Cortex of kidney (tissue), 1 donor: ENCODE measurements at places on chromosomes 6 and 20.

GRCh38 chr6:35087361-35088280 lies 53.5 kb downstream of the TCP11 start:
- no peak for DNase-seq

- no peak for DNase-seq
Observed at GRCh38 chr6:9518431-9518830, 896.4 kb downstream of the TFAP2A start.

DNA sequence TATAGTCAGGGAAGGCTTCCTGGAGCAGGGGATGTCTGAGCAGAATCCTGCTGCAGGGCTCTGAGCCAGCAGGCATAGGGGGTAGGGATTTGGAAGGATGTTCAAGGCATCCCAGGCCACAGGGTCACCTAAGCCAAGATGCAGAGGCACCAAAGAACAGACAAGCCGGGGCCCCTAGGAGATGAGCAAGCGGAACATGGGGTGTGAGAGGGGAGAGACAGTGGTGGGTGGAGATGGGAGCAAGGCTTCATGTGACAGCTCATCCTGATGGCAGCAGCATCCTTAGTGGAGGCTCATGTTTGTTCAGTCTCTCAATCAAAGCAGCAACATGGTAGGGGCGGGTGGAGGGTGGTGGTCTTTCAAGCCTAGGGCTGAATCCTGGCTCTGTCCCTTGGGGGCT lies 29.8 kb upstream of the TCP11 start:
- DNase-seq: no peak

DNA sequence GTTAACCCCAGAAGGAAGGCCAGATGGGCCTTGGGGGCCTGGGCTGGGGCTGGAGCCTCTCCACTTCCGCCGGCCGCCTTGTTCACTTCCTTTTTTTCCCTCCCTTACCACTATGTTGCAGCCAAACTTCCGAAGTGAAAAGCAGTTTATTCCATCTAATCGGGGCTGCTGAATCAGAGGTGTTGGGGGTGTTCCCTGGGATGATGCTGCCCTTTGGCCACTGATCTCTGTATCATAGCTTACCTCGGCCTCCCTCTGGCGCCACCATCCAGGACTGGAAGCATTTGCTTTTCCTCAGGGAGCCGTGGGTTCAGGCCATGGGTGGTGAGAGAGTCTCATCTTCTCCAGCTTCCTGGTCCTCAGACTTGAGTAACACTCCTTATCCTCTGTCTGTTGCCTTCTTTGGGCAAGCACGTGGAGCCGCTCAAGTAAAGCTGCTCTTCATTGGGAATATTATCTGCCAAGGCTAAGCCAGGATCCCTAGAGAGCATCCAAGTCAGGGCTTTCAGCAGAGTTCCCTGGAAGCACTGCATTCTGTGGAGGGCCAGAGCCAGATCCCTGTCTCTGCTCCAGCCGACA lies 39.6 kb downstream of the SLX4IP start:
- no peak for DNase-seq

DNA sequence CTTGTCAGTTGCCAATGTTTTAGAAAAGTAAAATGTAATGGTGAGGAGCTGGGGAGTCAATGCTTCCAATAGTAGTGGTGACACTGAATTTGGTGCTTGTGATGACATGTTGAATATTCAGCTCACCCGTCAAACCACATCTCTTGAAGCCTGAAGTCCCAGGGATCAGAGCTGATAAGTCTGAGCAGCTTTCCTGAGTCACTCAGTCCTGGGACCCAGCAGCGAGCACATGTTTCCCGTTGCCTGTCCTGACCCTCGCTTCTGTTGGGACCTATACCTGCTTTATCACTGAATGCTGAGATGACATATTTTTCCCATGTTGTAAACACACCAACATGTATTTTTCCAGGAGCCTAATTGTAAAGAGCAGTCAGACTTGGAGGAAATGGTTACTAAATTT lies 693.6 kb downstream of the QKI start:
- DNase-seq: no peak

DNA sequence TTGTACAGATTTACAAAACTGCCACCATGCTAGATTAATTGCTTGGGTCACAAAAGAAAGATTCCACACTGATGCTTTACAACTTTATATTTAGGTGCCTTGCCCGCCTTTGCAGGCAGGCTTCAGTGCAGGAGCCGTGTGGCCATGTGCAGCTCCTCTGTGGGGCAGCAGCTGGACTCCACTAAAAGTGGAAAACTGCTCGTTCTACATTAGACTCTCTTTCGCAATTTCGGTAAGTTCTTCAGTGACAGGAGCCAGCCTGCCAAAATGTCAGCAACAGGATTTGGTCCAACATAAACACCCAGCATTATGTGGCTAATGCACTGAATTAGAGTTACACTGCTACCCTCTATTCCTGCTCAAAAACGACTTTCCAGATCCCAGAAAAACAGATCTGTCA lies 174.4 kb upstream of the KCNK16 start:
- no peak for DNase-seq

GRCh38 chr6:40735121-40735520 lies 148.0 kb upstream of the LRFN2 start:
- no peak for DNase-seq

GRCh38 chr6:56815436-56815835 lies 139.5 kb upstream of the BEND6 start:
- no peak for DNase-seq

DNA sequence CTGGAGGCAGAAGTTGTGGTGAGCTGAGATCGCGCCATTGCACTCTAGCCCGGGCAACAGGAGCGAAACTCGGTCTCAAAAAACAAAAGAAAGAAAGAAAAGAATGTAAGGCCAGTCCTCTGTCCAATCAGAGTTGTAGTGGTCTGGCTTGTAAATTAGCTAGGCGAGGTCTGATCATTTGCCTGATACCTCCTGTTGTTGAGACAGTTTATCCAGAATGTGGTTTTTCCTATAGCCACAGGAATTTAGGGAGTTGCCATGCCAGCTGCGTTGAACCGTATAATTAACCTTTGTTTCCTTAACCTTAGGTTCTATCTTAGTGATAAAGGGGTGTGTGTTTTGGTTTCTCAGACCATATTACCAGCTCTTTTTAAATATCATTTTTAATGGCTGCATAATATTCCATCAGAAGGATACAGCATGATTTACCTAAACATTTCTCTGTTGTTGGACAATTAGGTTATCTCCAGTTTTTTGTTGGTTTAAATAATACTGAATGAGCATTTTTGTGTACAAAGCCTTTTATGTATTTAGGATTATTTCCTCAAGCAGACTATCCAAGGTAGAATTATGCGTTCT lies 11.7 kb upstream of the PPARD start:
- DNase-seq: no peak

DNA sequence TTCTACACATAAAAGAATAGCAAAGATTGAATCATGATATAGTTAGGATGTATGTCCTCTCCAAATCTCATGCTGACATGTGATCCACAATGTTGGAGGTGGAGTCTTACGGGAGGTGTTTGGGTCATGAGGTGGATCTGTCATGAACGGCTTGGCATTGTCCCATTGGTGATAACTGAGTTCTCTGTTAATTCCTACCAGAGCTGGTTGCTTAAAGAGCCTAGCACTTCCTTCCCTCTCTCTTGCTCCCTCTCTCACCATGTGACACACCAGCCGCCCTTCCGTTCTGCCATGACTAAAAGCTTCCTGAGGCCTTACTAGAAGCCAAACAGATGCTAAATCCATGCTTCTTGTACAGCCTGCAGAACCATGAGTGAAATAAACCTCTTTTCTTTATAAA lies 8.3 kb downstream of the TNFRSF21 start:
- DNase-seq: no peak

DNA sequence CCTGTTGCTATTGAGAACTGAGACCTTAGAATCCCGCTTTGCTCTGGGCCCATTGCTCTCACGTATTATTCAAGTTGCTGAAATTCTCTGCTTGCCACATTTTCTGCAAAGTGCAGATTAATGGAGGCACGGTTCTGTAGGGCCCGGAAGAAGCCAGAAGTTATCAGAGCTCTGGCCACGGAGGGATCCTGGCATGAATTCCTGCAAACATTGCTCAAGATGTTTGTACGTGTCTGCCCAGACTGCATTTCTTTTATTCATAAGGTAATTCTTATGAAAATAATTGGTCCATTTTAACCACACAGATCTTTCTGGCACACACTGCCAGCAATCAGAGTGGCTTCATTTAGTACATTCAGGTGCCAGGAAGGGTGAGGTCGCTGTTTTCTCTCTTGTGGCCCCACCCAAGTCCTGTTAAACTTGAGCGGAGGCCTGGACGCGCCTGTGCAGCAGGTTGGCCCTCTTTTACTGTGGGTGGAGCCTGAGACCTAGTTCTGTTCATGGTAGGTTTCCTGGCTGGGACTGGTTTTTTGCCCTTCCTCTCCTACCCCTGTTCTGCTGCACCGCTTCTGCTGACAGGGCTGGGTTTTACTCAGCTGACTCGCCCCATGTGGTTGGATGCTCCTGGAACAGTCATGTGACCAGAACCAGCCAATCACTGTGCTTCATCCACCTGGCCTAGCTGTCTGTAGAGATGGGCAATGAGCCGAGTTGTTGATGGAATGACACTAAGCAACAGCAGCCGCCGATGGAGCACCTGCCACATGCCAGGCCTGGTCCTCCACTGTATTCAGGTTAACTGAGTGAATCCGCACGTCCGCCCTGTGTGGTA lies 230.2 kb downstream of the CDH4 start:
- no peak for DNase-seq

- DNase-seq: no peak
Observed at GRCh38 chr6:15290962-15291704, 45.3 kb downstream of the JARID2 start.

DNA sequence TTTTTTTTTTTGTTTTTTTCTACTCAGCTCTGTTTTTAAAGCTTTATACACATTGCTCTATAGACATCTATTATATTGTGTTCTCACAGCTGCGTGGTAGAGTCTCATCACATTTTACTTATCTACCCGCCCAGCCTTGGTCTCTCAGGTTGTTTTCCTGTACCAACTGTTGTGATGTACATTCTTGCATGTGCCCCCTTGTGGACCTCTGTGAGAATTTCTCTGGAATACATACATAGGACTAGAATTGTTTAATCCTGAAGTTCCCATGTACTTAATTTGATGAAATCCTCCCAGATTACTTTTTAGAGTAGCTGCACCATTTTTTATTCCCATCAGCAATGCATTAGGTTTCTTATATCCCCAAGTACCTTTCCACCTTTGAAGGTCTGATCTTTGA lies 40.4 kb upstream of the TINAG start:
- DNase-seq: no peak

DNA sequence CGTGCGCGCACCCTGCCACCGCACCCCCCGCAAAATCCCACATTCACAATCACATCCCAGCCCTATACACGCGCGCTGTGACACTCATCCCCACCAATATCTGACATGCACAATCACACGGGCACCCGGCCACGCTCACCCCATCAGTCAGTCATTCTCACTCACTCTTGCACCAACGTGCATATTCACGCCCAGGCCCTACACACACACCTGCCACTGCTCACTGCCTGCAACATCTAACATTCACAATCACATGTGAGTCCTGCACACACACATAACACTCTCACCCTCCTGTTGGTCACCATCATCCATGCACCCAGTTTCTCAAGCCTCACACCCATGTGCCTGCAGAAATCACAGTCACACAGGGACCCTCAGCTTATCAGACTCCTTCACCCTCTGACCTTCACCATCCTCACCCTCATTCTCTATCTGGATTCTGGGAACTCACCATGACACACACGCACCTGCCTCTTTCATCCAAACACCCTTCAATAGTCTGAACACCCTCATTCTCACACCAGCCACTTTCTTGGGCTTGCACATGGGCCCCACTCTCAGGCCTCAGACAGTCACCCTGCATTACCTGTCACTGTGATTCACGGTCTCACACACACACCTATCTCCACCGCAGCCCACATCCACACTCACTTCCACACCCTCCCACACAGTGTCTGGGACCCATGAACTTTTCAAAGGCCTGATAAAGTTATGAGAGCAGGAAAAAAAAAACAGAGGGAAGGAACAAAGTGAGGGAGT lies 748 bp upstream of the ATP9A start:
- DNase-seq: no peak

- DNase-seq: no peak
Observed at GRCh38 chr6:131281471-131282270, 146.4 kb downstream of the AKAP7 start.

- DNase-seq: no peak
Observed at GRCh38 chr6:136956590-136957544, 34.8 kb downstream of the SLC35D3 start.

- no peak for DNase-seq
Observed at GRCh38 chr6:107331409-107332386, 127.7 kb downstream of the PDSS2 start.

GRCh38 chr6:17454316-17455005 lies 61.1 kb downstream of the CAP2 start:
- no peak for DNase-seq

DNA sequence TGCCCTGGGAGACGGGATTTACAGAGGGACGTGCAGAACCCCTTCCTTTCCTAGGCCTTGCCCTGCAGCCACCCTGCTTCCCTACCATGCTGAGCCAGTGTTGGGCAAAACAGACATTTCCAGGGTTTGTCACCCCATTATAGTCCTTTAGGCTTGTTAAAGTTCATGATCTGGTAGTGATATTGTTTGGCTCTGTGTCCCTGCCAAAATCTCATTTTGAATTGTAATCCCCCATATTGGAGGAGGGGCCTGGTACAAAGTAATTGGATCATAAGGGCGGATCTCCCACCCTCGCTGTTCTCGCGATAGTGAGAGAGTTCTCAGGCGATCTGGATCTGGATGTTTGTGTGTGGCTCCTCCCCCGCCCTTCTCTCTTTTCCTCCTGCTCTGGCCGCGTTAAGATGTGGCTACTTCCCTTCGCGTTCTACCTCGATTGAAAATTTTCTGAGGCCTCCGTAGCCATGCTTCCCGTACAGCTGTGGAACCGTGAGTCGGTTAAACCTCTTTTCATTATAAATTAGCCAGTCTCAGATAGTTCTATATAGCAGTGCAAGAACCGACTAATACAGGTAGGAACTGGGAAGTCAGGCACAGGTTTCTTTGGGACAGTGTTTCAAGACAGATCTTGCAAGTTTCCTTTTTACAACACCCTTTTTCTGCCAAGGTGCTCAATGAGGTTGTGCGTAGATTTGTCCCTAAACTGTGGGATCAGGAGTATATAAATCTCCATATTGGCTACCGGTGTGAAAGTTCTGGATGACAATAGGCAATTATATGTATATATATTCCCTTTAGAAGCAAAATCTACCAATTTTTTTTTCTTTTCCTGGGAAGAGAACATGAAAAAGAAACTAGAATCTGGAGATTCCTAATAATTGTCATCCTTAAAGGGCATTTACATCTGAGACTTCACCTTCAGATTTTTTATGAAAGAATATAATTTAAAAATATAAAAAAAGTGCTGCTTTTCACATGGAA lies 152.1 kb downstream of the SAMD5 start:
- DNase-seq: no peak

DNA sequence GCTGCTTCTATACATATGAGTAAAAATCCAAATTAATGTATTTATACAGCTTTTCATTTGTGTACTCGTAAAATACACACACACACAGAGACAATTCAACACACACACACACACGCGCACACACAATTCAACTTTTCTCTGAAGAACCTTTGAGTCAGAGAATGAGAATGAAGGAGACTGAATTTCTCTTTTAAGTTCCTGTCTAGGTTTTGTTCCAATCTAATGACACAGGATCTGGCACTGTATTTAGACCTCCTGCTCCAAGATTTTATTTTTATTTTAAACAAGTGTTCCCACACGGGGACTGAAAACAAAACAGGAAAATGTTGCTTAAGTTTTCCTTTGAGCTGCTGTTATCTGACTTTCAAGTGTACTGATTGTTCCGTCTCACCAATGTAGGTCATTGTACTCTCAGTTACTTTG lies 250.8 kb downstream of the LAMA2 start:
- no peak for DNase-seq

- no peak for DNase-seq
Observed at GRCh38 chr6:74674377-74674776, 531.5 kb downstream of the COL12A1 start.
